GM12892 (cell line): ENCODE measurements at places on chromosomes 5 and 9.

DNA sequence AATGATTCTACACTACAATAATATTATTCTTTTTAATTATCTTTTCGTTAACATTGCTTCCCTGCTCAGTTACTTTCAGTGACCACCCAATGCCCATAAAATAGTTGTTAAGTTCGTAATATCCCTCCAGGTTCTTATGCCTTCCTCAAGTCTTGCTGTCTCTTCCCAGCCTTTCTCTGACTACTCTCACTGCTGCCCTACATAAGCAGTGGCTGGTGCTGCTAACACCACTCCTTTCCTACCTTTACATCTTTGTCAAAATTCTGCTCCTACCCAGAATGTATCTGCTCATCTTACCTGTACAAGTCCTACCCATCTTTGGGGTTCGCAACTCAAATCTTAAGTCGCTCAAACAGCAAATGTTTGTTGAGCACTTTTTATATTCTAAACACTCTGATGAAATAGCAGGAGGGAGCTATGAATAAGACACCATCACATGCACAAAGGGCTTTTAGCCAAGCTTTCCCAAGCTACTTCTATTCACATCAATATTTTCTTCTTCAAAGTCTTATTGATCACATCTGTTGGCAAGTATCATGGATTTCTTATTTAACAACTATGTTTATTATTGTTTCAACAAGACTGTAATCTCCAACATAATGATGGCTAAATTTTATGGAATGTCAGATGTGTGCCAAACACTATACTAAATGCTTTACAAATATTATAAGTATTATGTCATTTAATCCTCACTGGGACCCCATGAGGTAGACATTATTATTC, 29.5 kb downstream of the SLC25A46 start:
- no peak for DNase-seq

DNA sequence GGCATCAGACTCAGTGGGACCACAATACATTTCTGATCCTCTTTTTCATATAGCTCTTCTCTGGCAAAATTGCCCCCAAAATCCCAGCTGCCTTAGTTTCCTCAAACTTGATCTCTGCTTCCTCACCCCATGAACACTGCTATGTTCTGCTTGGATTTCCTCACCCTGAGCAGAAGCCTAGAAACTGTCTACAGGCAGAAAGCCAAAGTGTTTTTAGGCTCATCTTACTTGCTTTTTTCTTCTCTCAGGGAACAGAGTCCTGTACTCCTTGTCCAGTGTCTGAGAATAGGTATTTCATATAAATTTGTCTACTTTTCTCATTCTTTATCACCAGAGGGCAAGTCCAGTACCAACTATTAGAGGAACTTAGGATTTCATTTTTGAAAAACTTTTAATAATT, 21.5 kb upstream of the UBAP1 start:
- DNase-seq: no peak

- DNase-seq: no peak
Measured at GRCh38 chr5:4156889-4157288, 561.3 kb downstream of the IRX1 start.

DNA sequence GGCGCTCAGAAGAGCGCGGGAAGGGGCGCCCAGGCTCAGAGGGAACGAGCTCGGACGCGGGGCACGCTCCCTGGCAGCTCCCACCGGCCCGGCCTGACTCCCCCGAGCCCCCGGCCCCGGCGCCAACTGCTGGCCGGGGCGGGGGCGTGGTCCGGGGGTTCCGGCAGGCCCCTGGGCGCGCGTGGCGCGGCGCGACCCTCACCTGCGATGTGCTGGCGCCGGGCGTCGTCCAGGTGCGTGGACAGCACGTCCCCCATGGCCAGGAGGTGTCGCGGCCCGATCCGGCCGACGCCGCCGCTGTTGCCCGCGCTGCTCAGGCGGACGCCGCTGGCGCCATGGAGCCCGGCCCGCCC, 43.5 kb upstream of the STXBP1 start:
- DNase-seq: no peak

DNA sequence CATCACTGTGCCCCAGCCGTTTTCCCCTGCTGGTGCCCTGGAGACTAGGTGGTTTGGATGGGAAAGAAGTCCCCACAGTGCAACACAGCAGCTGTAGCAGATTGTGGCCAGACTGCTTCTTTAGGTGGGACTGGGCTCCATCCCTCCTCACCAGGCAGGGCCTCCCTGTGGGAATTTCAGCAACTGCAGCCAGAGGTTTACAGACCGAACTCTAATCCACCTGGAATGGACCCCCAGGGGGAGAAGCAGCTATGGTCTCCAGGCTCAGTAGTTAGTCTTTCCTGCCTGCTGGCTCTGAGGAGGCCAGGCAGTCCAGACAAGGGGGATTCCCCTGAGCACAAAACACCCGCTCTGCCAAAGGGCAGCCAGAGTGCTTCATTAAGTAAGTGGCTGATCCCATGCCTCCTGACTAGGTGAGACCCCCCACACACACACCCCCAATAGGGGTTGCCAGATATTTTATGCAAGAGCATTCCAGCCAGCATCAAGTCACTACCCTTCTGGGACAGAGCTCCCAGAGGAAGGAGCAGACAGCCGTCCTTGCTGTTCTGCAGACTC, 188.9 kb downstream of the SGCD start:
- DNase-seq: no peak

DNA sequence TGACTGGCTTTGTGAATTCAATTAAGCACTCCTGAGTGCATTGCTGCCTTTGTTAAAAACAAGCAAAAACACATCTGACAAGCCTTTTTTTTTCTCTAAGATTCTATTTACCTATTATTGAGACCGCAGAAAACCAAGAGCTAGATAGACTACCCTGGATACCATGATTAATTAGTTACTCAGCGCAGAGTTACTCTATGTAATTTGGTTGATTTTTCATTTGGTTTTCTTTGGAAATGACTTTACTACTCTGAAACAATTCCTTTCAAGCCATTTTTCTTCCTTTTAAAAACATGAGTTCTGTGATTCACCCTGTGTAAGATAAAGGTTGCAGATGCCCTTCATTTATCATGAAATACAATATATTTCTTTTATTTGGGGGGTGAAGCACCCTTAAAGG, 421.6 kb upstream of the PIK3R1 start:
- DNase-seq: no peak

- no peak for DNase-seq
Measured at GRCh38 chr5:113068559-113068958, 92.0 kb downstream of the DCP2 start.

DNA sequence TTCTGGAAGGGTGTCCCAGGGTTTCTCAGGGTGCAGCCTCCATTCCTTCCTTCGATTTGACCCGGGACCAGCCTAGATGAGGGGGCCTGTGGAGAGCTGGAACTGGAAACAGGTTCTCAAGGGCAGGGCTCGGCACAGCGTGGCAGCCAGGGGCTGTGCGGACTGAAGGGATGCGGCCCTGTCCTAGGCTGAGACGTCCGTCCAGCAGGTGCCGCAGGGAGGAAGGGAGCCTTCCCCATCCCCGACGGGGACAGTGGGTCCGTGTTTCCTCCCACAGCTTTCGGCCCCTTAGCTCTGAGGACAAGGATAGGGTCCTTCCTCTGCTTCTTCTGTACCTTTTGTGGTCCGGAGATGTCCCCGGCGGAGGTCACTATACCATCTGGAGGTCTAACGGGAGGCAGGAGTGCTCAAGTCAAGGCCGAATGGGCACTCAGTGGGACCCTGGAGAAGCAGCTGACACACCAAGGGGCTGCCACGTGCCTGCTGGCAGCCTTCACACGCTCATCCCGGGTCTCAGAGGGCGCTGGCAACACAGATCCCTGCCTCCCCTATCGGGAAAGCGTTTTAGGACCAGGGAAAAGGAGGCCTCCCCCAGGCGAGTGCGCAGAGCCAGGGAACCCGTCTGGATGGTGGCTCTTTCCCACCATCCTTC, 49.9 kb downstream of the USP20 start:
- DNase-seq: no peak

GRCh38 chr5:179258922-179259730, 86.1 kb downstream of the ADAMTS2 start:
- no peak for DNase-seq

DNA sequence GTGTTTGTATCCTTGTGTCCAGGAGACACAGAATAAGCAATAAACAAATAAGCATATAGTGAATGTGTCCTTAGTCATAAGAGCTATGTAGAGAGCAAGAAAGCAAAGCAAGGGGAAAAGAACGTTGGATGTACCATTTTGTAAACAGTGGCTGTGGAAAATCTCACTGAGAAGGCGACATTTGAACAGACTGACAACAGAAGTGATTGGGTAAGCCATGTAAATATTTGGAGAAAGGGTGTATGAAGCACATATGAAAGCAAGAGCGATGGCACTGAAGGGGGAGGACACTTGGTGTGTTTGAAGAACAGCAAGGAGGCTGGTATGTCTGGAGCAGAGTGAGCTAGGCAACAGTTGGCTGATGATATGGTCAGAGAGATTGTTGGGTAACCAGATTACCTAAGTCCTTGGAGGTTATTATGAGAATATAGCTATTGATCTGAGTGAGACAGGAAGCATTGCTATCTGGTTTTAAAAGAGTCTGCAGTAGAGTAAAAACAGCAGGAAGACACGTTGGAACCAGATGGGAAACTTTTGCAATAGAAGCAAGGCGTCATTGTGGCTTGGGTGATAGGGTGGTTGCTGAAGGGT, 115.5 kb upstream of the IL7R start:
- no peak for DNase-seq
